ENCODE measurements at places on chromosomes 16 and 17.

GRCh38 chr17:80246266-80246681, 14.4 kb upstream of the RNF213 start:
- no peak for DNase-seq

- DNase-seq = no peak
Observed at GRCh38 chr17:32914181-32914580, 13.8 kb upstream of the TMEM98 start.

GRCh38 chr16:29705030-29705429, 26.1 kb downstream of the QPRT start:
- DNase-seq = no peak

DNA sequence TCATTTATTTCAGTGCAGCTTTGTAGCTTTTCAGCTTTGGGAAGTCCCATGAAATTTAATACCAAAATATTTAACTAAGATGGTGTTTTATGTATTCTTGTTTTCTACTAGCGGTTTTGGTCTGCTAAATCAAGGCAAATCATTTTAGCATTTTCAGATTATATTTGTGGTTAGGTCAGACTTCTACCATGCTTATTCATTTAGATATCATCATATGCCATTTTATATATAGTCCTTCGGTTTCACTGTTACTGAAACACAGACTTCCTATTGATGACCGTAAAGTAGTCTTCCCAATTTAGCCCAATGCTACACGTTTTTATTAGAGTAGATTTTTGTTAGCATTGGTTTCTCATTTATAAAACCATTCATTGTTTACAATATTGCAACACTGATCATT, 5.5 kb downstream of the DYNLRB2 start:
- no peak for DNase-seq

DNA sequence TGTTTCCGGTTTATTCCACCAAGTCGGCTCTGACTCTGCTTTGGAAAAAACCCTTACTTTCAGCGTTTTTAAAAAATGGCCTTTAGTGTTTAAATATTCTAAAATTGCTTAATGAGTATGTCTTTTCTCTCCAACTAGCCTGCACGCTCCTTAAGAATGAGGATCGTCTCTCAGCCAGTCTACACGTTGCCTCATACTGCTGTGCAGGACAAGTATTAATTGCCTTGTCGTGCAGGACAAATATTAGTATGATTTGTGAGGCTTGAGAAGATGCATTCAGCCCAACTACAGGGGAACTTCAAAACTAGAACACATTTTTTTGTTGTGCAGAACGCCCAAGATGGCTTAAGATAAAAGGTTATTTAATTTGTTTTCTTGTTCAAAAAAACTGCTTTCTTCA, 61.2 kb downstream of the MARCHF10 start:
- no peak for DNase-seq

- no peak for DNase-seq
Observed at GRCh38 chr17:29732613-29733012, 109.9 kb upstream of the CORO6 start.

GRCh38 chr17:56707312-56708219, 114.1 kb downstream of the NOG start:
- DNase-seq = no peak

DNA sequence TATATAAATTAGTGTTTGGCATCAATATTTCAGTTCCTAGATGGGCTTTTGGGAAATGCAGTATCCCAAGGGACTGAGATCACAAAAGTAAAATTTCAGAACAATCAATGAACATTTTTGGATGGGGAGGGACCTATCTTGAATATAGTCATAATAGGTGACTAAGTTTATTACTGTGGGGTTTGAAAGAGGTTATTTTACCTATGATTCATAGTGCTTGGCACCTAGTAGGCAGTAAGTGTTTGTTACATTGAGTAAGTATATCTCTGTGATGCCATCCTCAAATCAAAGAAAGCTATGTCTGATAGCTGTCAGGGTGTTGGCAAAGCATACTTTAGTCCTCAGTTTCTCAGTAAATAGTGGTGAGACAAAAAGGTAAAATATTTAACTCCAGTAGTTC, 36.9 kb downstream of the ZNF207 start:
- no peak for DNase-seq

DNA sequence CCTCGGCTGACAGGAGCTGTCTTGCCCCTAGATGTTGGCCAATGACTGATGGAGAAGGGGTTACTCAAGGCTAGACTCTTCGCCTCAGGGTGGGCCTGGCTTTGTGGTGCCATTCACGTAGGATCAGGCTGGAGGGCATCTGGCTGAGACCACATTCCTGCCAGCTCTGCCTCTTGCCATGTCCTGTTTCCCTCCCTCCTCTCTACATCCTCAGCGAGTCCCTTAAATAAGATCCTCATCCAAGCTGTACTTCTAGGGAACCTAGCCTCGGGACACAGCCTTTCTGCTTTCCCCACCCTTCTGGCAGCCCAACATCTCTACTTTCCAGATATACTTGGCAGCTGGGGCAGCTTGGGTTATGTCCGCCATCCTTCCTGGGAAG, 27.9 kb upstream of the EFCAB13 start:
- DNase-seq = no peak

GRCh38 chr16:80982646-80983045, 24.0 kb downstream of the CMC2 start:
- no peak for DNase-seq

DNA sequence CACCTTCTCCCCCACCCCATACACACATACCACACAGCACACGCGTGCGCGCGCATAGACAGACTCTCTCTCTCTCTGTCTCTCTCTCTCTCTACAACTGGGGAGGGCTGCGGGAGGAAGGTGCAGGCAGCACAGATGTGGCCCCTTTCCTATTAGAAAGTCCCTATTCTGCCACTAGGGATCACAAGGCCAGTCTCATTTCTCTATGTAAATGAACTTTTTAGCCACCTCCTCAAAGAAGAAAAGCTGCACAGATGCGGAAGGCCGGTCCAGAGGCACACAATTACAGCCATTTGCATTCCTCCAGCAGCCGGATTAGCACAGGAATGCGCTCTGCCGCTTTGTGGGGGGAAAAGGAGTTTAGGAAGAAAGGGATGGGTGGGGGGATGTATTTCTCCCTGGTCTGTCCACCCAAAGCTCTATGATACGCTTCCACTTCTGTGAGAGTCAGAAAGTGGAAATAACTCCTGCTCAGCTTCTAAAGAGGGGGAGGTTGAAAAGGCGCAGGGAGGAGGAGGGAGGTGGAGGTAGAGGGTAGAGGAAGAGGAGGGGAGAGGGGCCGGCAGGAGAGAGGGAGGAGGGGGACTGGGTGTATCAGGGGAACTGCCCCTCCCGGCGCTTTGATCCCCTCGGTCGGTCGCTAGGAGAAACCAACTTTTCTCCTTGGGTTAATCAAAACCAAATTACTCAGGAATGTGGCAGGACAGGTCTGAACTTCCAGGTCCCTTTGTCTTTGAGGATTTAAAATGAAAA, 11.7 kb downstream of the ZFHX3 start:
- no peak for DNase-seq

DNA sequence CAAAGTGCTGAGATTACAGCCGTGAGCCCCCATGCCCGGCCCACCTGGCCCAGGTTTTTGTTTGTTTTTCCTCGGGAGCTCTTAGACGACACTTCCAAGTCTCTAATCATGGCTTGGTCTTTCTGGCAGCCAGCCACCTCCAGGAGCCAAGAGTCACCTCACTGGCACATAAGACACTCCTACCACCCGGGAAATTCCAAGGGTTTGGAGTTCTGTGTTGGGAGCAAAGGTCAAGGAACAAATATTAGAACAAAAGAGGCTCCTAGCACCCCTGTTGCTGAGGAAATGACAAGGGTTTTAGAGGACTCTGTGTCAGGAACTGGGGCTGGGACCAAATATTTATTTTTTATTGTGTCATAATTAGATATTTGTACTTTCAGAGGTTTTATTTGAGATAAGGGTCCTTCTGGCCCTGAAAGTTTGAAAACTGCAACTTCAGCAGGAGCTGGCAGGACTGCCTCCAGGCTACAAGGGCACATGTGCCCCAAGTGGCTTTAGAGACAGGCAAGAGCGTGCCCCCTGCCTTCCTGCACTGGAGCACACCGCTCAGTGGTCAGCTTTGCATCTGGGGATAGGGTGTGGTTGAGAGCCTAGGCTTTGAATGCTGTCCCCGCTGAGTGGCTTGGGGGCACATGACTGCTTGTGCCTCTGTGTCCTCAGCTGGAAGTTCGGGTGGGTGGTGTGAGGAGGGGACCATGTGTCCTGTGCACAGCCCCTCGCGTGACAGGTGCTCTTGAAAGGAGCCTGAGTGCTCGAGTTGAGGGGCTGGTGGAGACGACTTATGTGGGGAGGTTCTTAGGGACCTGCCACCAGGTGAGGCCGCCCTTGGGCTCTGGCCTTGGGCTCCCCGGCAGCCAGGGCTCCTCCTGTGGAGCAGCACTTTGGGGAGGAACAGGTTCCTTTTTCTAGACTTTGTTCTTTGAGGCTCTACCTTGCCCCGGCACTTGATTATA, 29.7 kb downstream of the MGRN1 start:
- DNase-seq = no peak

- DNase-seq = no peak
Observed at GRCh38 chr16:62926121-62926801, 890.0 kb upstream of the CDH8 start.

DNA sequence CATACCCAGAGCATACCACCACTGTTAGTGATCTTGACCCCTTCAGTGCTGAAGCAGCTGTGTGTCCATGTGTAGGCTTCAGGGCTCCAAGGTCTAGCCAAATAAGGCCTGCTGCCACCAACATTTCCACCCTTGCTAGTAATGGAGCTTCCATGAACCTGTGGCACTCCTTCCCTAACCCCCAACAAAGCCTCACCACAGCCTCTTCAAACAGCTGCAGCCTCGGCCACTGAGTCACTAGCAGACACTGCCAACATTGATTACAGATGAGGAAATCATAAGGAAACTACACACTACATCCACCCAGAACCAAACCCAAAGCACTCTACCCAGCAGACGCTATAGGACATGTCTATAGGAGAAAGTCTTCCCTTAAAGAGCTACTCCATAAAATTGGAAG, 610.7 kb downstream of the KCNJ2 start:
- DNase-seq = no peak

DNA sequence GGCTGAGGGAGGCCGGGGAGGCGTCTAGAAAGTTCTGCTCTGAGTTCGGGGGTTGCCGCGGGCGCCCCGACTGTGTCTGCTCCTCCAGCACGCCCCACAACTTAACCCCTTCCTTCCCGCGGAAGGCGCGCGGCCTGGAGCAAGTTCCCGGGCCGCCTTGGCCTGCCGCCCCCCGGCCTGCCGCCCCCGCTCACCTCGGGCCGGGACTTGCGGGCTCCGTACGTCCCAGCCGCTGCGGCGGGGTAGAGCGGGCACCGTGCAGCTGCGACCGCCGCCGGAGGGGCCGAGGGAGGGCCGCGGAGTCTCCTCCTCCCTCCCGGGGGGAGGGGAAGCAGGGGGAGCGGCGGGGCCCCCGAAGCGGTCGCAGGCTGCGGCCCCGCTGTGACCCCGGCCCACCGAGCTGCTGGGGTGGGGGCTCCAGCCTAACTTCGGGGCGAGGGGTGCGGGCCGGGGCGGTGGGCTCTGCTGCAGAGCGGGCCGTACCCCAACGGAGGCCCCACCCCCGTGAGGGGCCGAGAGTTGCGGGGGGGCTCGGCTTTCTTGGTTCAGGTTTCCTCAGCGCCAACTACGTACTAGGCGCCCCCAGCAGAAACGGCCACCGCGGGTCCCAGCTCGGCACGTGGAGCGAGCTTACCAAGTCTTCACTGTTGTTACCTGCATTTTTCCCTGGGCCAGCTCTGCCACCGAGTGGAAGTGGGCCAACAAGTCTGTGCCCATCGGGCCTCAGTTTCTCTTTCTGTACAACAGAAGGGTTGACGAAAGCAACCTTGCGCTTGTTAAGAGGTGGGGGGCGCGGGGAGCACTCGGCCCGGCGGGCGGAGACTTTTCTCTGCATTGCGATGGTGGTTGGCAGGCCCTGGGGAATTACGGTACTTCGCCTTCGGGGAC, at the start of gene CCDC102A:
TSS of gene CCDC102A (minus strand) at position 266 of the 888 bp plus-strand sequence. CDS start 7,394 bp downstream, outside the sequence.
- DNase-seq = peak; percentile 59

- DNase-seq = no peak
Observed at GRCh38 chr17:68539548-68540467, 27.6 kb downstream of the PRKAR1A start.

DNA sequence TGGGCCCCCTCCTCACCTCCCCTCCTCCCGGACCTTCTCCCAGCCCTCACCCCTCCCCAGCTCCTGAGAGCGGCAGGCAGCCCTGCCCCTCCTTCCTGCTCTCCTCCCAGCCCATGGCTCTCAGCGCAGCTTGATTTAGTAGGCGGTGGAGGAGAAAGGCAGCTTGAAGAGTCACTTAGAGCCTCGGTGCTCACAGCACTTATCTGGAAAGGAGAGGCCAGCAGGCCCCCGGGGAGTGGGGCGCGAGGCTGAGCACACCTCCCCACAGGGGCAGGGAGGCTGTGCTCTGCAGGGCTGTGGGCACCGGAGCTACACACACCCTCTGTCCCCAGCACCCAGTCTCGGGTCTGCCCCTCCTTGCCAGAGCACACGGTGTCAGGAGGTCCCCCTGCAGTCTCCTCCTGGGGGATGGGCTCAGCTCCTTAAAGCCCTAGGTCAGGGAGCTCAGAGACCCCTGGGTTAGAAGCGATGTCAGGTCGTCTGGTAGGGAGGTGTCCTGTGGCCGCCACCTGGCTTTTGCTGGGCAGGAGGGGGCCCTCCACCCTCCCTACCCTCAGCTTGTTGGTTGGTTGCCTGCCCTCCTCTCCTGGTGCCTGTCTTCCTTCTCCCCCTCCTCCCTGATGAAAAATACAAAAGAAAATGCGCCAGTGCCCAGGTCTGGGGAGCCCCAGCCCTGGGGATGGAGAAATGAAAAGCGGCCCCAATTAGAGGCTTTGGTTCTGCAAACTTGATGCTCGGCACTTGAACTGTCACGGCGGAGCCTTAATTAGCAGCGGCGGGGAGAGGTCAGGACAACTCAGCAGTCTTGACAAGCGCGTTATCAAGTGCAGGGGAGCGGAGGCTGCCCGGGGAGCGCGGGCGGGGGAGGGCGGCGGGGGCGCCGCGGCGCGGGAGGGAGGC, 151.1 kb upstream of the GSE1 start:
- no peak for DNase-seq

GRCh38 chr17:62628831-62629555, 1.5 kb downstream of the MRC2 start:
- no peak for DNase-seq

- no peak for DNase-seq
Observed at GRCh38 chr17:13885953-13886889, 183.1 kb upstream of the COX10 start.

DNA sequence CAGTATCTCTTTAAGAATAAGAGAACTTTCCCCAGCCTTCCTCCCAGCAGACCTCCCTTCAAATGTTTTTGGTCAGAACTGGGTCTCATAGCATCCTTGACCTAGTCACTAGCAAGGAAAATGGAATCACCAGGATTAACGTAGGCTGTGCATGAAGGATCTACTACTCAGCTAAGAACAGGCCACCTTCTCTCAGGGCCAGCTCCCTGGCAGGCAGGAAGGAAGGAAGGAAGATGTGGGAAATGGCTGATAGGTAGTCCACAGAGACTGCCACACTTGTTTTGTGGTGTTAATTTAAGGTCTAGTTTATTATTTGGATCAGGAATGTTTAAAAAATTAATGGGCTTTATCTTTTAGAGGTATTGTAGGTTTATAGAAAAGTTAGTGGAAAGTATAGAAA, 136.4 kb downstream of the SPECC1 start:
- no peak for DNase-seq

All from activated CD8-positive, alpha-beta T cell treated with anti-CD3 and anti-CD28 coated beads, Interleukin-2, amount 10 ng/mL, durations not matched to agents 7 days and 5 days (primary cell).